ENCODE measurements at places on chromosomes 13 and 19.

- no peak for DNase-seq
Observed at GRCh38 chr13:89502286-89502685, 1831.1 kb downstream of the SLITRK5 start.

GRCh38 chr13:109586509-109587346, 199.7 kb downstream of the IRS2 start:
- DNase-seq: no peak

GRCh38 chr19:48959341-48960239, 4.9 kb downstream of the BAX start:
- DNase-seq: no peak

DNA sequence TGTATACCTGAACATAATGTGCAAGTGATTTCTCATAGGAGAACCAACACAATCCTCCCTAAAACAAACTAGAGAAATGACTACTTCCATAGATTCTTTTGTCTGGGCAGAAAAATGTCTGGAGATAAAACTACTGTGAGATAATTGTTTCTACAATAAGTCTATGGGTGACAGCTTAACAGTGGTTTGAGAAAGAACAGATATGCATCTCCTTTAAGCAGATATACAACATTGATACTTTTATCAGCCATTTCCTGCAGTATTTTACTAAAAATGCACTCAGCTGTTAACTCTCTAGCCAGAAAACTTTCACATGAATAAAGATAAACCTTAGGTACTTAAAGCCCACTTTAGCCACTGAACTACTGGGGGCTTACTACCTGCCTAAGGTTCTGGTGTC, 1132.4 kb downstream of the EFNB2 start:
- no peak for DNase-seq

- DNase-seq: no peak
Observed at GRCh38 chr19:5103812-5104410, 135.0 kb downstream of the KDM4B start.

DNA sequence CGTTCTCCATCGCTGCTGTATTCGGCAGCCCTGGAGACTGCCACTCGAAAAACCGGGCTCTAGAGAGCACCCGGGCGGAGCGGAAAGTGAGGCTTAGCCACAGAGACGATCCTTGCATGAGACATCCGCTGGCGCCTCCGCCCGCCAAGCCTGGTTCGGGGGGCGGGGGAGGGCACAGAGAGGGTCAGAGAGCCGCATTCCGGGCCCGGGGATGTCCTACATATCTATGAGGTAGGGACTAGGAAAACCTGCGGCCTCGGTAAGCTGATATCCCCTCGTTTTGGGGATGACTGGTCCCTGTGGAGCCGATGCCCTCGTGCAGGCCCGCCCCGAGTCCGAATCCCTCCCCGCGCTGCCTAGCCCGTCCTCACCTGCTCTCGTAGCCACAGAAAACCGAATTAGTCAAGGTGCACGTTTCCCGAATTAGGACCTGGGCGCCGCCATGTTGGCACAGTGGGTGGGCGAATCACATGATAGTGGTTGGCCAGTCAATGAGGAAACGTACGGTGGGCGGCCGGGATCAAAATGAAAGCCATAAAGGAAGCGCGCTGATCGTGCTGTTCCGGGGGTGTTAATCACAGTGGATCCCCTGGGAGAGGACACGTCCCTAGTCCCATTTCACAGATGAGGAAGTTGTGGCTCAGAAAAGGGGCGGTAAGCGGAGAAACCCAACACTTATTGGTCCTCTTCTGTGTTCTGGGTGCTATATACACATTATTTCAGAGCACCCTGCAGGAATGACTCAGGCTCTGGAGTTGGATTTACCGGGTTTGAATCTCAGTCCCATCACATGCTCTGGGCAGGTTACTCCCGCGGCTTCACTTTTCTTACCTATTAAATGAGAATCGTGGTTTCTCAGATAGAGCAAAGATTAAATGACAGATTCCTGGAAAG, at the start of gene TRMT1:
TRMT1 (minus strand) TSS at position 459 of the 894 bp plus-strand sequence; CDS start at position 118, 341 bp downstream.
- DNase-seq: peak; percentile 81

DNA sequence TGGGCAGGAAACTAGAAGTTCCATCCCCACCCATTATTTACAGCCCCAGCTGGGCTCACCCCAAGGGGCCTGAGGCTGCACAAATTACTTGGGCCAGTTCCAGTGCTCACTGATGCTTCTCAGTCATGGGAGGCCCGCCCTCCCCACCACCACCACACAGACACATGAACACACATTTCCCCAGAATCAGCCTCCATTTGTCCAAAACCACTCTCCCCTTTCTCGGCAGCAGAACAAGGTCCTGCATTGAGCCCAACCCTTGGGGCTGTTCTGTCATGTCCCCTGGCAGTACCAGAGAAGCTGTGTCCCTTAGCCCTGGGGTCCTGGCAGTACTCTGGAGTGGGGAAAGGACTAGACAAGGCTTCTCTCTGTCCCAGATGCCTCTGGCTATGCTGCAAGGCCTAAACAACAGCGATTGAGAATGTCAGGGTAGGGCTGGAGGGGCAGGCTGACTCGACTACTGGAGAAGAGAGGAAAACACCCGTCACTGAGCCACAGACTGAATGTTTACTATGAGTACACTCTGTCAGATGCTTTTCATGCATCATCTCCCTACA, 21.8 kb downstream of the SAMD4B start:
- DNase-seq: no peak

GRCh38 chr19:50147462-50148423, 15.3 kb downstream of the IZUMO2 start:
- peak; percentile 62 for DNase-seq

- no peak for DNase-seq
Observed at GRCh38 chr13:108083056-108083455, 132.3 kb downstream of the LIG4 start.

DNA sequence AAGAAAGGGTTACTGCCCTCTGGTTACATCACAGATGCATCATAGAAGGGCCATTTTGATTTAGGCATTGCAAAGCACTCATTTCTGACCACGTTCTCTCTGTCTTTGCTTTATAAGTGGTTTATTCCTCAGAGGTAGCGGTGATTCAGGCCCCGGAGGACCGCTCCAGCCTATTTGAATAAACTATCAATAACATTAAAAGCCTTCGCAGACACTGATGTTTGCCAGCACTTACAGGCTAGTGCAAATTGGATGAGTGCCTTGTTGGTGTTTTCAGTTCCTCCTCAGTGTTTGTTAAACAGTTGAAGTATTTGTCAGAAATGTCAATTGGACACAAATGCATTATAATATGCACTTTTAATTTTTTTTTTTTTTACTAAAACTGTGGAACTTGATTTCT, 120.2 kb downstream of the RXFP2 start:
- no peak for DNase-seq

DNA sequence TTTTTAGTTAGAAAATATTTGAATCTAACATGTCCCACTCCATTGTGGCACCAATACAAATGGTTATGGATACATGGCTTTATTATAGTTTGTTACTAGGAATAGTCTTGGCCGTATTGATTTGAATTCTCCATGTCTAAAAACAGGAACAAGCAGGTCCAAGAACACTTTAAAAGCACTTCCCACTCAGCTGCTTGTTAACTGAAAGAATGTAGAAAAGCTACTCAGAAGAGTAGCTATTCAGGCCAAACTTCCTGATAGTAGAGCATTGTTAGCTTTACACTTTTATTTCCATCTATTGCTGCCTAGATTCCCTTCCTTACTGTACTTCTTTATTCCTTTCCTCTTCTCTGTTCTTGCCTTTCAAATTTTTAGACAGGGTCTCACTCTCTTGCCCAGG, 6.9 kb downstream of the PIBF1 start:
- no peak for DNase-seq

DNA sequence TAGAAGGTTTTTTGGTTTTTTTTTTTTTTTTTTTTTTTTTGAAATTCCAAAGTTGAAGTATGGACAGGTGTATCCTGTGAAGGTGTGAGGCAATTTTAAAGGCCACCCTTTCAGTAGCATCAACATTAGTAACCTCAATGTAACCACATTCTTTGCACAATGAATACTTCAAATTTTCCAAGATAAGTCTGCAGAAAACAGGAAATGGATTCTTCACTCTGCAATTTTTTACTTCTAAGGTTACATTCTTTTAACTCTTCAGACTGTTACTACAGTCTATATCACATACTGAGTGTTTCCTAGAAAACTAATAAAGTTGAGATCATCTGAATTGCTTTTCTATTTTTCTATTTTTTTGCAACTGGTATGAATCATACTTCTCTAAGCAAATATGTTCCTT, 569.0 kb upstream of the GPC6 start:
- no peak for DNase-seq

GRCh38 chr19:5192568-5192967, 148.0 kb downstream of the PTPRS start:
- DNase-seq: no peak

- DNase-seq: no peak
Observed at GRCh38 chr13:94550062-94550738, 45.8 kb downstream of the TGDS start.

DNA sequence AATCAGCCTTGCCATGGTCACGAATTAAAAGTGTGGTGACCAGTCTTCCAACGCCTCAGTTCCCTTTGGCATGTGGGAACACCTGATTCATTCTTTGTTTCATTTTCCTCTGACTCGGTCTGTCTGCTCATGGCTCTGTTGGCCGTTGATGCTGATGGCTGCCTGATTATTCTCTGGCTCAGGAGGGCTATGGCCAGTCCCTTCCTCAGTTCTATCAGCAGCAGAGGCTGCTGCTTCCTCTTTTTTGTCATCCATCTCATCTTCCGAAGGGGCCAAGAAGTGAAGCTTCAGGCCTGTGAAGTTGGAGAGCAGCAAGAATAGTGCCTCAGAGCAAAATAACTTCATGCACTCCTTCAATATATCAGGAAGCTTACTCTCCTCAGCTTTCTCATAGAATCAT, 9.5 kb upstream of the MLNR start:
- no peak for DNase-seq

DNA sequence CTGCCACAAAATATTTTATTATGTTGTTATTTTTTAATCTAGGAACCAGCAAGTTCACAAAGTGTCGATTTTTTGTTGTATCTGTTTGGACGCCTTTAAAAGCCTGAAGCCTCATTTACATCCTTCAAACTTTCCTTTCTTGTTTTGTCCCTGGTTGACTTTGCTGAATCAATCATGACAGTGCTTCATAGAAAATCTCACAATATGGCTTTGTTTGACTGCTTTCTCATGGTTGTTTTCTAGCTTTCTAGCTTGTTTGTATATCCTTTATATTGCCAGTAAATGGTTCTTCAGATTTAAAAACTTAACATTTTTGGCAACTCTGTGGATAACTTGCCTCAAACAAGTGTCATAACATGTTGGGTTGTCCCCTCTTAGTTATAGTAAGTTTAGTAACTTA, 84.1 kb upstream of the ATXN8OS start:
- DNase-seq: no peak
